ENCODE measurements at places on chromosomes 12 and 14.

DNA sequence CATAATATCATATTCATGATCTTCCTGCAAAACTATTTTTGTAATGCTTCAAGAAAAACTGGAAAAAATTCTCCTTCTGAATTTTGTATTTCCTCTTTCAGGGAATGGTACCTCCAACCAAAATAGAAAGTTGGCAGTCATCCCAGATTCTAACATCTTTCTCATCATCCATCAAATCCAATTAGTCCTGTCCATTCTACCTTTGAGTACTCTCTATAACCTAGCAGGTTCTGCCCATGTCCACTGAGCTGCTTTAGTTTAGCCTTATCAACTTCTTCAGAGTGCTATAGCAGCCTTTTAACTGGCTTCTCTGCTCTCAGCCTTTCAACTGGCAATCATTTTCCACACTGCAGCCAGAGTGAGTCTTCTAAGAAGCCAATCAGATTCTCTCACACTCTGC lies 236.2 kb downstream of the AKAP6 start:
- no peak for DNase-seq

- no peak for DNase-seq
Observed at GRCh38 chr12:66065641-66066136, 64.9 kb downstream of the LLPH start.

- DNase-seq = no peak
Observed at GRCh38 chr12:52032446-52032803, 18.8 kb upstream of the NR4A1 start.

DNA sequence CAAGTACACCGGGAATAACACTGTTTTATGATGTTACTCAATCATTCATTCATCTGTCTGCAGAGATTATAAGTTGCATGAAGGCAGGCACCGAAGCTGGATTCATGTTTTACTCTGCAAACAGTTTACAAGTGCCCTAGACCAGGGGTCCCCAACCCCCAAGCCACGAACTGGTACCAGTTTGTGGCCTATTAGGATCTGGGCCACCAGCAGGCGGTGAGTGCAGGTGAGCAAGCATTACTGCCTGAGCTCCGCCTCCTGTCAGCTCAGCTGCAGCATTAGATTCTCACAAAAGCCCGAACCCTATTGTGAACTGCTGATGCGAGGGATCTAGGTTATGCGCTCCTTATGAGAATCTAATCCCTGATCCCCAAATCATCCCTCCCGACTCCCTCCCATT lies 38.1 kb upstream of the PLXNC1 start:
- DNase-seq = no peak

- no peak for DNase-seq
Observed at GRCh38 chr14:72621387-72622065, 272.4 kb downstream of the DPF3 start.

DNA sequence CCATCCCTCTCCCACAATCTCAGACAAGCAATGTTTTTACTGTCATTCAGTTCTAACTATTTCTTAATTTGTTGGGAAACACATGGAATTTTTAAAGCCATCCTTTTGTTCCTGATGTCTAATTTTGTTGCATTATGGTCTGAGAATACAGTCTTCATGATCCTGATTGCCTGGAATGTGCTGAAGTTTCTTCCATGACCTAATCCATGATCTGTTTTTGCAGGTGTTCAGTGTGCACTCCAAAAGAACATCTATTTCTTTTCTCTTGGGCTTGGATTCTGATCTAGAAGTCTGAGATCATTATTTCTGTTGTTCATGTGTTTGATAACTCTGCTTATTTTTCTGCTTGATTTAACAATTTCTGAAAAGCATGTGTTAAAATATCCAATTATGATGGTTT lies 43.2 kb upstream of the PHC1 start:
- DNase-seq = no peak

DNA sequence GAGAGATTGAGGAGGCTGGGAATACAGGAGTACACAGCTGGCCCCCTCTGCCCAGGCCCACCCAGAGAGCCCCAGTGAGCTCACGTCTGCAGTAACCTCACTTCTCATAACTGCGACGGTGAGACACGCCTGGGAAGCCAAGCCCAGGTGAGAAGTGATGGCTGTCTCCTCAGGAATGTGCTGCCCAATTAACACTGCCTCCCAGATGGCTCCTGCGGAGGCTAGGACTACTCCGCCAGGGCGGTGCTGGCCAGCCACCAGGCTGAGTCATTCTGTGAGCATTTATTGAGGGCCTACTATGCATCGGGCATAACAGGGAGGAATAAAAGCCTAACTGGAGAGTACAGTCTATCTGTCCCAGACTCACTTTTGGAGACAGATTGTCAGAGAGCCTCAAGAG lies 9.3 kb upstream of the TMEM106C start:
- DNase-seq = no peak
